ENCODE measurements at places on chromosomes 1 and 21. TPM values are rescaled to one million over a fixed set of nuclear protein-coding genes. Genes with fewer than 3 reads are reported as not detected.

The CDC42 gene
- total RNA-seq: 609 TPM

The AMY1A gene
- not detected for total RNA-seq

The KCNE1 gene
- total RNA-seq: 0.90 TPM

GRCh38 chr1:117608758-117609157 is 2.9 kb downstream of the TENT5C start:
- no peak overlapping the region for H3K4me3 ChIP-seq
- no peaks in the 10 kb centered on the region for H3K27me3 ChIP-seq
- H3K27ac ChIP-seq: no peak overlapping the region
- no peaks in the 10 kb centered on the region for H3K36me3 ChIP-seq

DNA sequence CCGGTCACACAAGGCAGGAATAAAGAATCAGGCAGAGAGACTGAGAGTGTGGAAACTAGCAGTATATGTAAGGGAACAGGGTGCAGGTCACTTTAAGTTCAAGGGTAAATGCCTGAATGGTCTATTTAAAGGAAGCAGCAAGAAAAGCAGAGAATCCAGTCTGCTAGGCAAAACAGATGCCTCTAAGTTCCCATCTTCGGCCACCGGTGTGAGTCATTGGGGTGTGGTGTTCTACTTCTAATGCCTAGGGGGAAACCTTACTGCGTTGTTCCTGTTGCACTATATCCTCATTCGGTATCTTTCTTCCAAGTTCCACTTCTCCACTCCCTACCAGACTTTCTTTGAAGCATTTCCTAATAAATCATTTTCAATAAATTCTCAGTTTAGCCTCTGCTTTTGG is 259.9 kb downstream of the HHIPL2 start:
- H3K4me3 ChIP-seq: no peak overlapping the region
- no peaks in the 10 kb centered on the region for H3K27me3 ChIP-seq
- peaks cover 17% of the 10 kb centered on the region for H3K4me1 ChIP-seq
- H3K27ac ChIP-seq: no peak overlapping the region
- peak; percentile 45 for DNase-seq

GRCh38 chr1:234716908-234717375 is 107.0 kb upstream of the IRF2BP2 start:
- H3K36me3 ChIP-seq: no peaks in the 10 kb centered on the region
- no peak for DNase-seq
- no peak overlapping the region for H3K4me3 ChIP-seq
- H3K27me3 ChIP-seq: no peaks in the 10 kb centered on the region

DNA sequence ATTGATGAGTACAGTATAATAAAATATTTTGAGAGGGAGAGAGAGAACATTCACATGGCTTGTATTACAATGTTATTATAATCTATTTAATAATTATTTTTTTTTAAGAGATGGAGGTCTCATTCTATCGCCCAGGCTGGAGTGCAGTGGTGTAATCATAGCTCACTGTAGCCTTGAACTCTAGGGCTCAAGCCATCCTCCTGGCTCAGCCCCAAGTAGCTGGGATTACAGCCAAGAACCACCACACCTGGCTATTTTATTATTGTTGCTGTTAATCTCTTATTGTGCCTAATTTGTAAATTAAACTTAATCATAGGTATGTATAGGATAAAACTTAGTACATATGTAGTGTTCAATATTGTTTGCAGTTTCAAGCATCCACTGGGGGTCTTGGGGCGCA is 57.8 kb downstream of the HS2ST1 start:
- H3K36me3 ChIP-seq: no peaks in the 10 kb centered on the region
- no peaks in the 10 kb centered on the region for H3K27me3 ChIP-seq
- H3K27ac ChIP-seq: no peak overlapping the region
- no peaks in the 10 kb centered on the region for H3K4me1 ChIP-seq
- DNase-seq: no peak
- no peak overlapping the region for H3K4me3 ChIP-seq

Data from IMR-90 (cell line).